PC-9 (cell line): ENCODE measurements at places on chromosomes 12 and 14. TPM values are rescaled to one million over a fixed set of nuclear protein-coding genes. Genes with fewer than 3 reads are reported as not detected.

The CMKLR1 gene
- not detected in 2 replicates for total RNA-seq

The SLC25A47 gene
- total RNA-seq, result not detected in 2 replicates

The CACNA1C gene
- not detected in 2 replicates for total RNA-seq

The PGF gene
- total RNA-seq, result 8.9 and 11.7 TPM in 2 replicates

The SIRT4 gene
- total RNA-seq, result 3.2 and 3.6 TPM in 2 replicates

The RNASE2 gene
- total RNA-seq, result not detected in 2 replicates

The MYH6 gene
- total RNA-seq, result not detected in 2 replicates

- H3K27me3 ChIP-seq, result 0 out of 2 replicates have a peak, but pooled peaks cover 6% of the 10 kb centered on the region
- H3K36me3 ChIP-seq, result no peaks in the 10 kb centered on the region
- no peak overlapping the region for H3K27ac ChIP-seq
- no peak overlapping the region for H3K4me3 ChIP-seq
These were observed 123.4 kb downstream of the KSR2 start for GRCh38 chr12:117845271-117845904.

DNA sequence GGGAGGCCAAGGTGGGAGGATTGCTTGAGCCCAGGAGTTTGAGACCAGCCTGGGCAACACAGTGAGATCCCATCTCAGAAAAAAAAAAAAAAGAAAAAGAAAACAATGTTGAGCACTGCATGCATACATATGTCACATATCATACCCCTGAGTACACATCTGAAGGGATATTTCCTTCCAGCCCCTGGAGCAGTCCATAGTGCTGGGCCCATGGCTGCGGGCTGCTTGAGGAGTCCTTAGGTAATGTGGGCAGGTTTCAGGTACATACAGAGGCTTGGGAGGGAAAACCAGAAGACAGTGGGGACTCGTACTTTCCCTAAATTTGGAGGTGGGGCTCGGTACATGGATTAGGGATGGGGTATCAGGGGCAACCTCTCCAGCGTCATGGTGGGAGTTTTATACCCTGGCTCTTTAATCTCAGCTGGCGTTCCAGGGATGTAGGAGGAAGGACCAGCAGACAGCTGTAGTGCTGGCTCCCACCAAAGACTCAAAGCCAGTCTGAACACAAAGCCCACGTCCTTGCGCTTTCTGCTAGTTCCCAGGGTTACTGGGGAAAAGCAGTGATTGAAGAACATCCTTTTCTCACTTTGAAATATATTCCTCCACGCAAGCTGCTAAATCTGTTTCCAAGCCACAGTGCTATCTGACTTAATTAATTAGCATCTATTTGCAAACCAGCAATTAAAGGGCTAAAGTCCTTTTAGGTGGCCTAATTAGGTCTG is 5.2 kb downstream of the OTUB2 start:
- no peaks in the 10 kb centered on the region for H3K27me3 ChIP-seq
- peaks cover 18% of the 10 kb centered on the region for H3K4me1 ChIP-seq
- H3K4me3 ChIP-seq, result no peak overlapping the region

DNA sequence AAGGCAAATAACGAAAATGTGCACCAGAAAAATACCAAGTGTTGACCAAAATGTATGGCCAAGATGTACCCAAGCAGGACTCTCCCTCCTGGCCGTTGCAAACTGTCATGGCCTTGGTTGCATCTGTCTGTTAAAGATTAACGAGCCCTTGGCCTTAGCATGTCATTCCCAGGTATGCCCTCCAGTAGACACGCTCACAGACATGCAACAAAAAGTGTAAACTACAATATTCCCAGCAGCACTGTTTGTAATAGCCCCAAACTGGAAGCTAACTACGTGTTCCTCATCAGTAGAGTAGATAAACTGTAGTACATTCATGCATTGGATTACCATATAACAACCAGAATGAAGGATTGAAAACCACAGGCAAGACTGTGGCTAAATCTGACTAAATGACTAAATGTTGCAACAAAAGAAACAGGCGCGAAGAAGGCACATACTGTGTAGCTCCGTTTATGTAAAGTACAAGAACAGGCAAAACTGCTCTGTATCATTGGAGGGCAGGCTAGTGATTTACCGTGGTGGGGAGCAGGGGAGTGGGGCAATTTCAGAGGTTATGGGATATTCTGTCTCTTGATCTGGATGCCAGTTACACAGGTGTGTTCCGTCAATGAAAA is 232.8 kb upstream of the DIO3 start:
- no peak overlapping the region for H3K4me3 ChIP-seq
- no peak overlapping the region for H3K27ac ChIP-seq
- H3K27me3 ChIP-seq, result no peaks in the 10 kb centered on the region

GRCh38 chr12:40325349-40325960 is 100.7 kb downstream of the LRRK2 start:
- peaks cover 5% of the 10 kb centered on the region; the same call in 1 of the 2 replicates for H3K4me1 ChIP-seq
- H3K4me3 ChIP-seq, result peak overlapping the region; percentile 57; the same call in 1 of the 2 replicates

DNA sequence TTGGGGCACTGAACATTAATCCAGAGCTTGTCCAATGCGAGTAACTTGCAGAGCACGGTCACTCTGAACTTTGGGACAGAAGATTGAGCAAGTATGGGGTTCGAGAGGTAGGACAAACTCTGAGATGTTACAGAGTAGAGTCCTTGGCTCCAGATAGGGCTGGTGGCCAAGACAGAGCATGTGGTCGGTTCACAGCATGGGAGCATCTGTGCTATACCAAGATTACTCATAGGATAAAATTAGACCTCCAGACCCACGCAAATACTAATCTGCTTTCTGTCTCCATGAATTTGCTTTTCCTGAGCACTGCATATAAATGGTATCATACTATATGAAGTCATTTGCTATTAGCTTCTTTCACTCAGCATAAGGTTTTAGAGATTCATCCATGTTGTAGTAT is 93.4 kb upstream of the TBX5 start:
- H3K36me3 ChIP-seq, result no peaks in the 10 kb centered on the region
- no peak overlapping the region for H3K27ac ChIP-seq
- no peak for DNase-seq
- H3K4me3 ChIP-seq, result no peak overlapping the region
- H3K4me1 ChIP-seq, result no peaks in the 10 kb centered on the region

DNA sequence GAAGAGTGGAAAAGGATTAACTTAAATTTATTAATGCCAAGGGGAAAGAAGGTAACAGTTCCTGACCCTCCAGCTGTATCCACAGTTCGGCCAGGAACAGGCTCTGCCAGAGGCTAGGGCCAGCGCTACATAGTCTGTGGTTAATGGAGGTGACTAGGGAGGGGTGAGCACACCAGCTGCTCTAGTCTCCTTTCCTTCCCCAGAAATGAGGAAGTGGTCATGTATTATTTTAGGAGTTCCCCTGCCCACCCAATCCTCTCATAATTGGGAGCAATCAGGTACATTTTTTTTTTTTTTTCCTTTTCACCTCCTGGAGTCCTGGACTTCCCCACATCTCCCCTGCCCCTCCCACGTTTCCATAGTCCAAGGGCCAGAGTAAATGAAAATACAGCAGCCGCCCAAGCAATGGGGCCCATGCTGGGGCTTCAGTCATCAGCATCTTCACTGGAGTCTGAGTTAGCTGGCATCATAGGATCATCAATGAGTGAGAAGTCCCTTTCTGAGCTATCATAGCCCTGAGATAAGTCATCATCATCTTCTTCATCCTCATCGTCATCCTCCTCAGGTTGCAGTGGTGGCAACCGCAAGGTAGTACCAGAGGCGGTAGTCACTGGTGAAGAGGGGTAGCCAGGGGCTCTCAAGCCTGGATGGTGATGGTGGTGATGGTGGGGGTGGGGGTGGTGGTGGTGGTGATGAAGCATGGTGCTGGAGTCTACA is 1.5 kb upstream of the SUPT16H start:
- DNase-seq, result no peak
- H3K4me3 ChIP-seq, result no peak overlapping the region
- 0 out of 2 replicates have a peak, but pooled peaks cover 4% of the 10 kb centered on the region for H3K36me3 ChIP-seq
- peaks cover 7% of the 10 kb centered on the region; the same call in 1 of the 2 replicates for H3K4me1 ChIP-seq
- H3K27me3 ChIP-seq, result no peaks in the 10 kb centered on the region
- H3K27ac ChIP-seq, result no peak overlapping the region

- no peaks in the 10 kb centered on the region for H3K36me3 ChIP-seq
- no peak overlapping the region for H3K27ac ChIP-seq
- peaks cover 34% of the 10 kb centered on the region for H3K27me3 ChIP-seq
- no peak overlapping the region for H3K4me3 ChIP-seq
These were observed 7.8 kb upstream of the PIP4K2C start for GRCh38 chr12:57583008-57583831.

GRCh38 chr12:54460317-54460923 is 13.0 kb downstream of the GTSF1 start:
- peaks cover 21% of the 10 kb centered on the region for H3K27me3 ChIP-seq
- no peak for DNase-seq
- H3K4me3 ChIP-seq, result no peak overlapping the region
- H3K36me3 ChIP-seq, result no peaks in the 10 kb centered on the region
- H3K4me1 ChIP-seq, result no peaks in the 10 kb centered on the region

DNA sequence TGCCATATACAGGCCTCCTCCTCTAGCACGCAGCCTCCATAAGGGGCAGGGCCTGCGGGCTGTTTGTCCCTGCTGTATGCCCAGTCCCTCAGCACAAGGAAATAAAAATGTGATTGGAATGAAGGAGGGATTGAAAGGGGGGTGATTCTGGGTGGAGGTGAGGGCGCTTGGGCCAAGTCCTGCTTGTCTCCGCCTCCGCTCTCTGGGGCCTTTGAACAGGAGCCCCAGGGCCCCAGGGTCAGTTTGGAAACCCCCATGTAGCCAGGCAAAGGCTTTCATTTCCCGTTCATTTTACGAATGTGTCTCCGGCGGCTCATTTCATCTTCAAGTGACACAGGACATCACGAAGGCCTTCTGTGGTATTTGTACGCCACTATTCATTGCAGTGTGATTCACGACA is 4.5 kb upstream of the CACNA2D4 start:
- peaks cover 90% of the 10 kb centered on the region for H3K27me3 ChIP-seq
- no peak overlapping the region for H3K4me3 ChIP-seq
- no peak overlapping the region for H3K27ac ChIP-seq
- no peaks in the 10 kb centered on the region for H3K36me3 ChIP-seq
- no peak for DNase-seq

- DNase-seq, result no peak
- peak overlapping the region; percentile 96; the same call in 1 of the 2 replicates for H3K4me3 ChIP-seq
- H3K27me3 ChIP-seq, result no peaks in the 10 kb centered on the region
- H3K4me1 ChIP-seq, result peaks cover 14% of the 10 kb centered on the region
- H3K27ac ChIP-seq, result no peak overlapping the region
- no peaks in the 10 kb centered on the region; the same call in 1 of the 2 replicates for H3K36me3 ChIP-seq
These were observed 584 bp upstream of the DDHD1 start for GRCh38 chr14:53153702-53154112.

DNA sequence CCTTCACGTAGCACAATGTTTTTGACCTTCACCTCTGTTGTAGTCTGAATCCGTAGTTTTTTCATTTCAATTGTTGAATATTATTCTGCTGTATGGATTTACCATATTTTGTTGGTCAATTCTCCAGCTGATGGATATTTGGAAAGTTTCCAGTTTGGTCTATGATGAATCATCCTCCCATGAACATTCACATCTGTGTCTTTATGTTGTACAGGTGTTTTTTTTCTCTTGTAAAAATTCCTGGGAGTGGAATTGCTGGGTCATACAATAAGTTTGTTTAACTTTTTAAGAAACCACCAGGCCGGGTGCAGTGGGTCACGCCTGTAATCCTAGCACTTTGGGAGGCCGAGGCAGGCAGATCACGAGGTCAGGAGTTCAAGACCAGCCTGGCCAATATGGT is 36.7 kb upstream of the GNG2 start:
- H3K36me3 ChIP-seq, result no peaks in the 10 kb centered on the region
- DNase-seq, result no peak
- H3K27me3 ChIP-seq, result no peaks in the 10 kb centered on the region
- H3K27ac ChIP-seq, result no peak overlapping the region

DNA sequence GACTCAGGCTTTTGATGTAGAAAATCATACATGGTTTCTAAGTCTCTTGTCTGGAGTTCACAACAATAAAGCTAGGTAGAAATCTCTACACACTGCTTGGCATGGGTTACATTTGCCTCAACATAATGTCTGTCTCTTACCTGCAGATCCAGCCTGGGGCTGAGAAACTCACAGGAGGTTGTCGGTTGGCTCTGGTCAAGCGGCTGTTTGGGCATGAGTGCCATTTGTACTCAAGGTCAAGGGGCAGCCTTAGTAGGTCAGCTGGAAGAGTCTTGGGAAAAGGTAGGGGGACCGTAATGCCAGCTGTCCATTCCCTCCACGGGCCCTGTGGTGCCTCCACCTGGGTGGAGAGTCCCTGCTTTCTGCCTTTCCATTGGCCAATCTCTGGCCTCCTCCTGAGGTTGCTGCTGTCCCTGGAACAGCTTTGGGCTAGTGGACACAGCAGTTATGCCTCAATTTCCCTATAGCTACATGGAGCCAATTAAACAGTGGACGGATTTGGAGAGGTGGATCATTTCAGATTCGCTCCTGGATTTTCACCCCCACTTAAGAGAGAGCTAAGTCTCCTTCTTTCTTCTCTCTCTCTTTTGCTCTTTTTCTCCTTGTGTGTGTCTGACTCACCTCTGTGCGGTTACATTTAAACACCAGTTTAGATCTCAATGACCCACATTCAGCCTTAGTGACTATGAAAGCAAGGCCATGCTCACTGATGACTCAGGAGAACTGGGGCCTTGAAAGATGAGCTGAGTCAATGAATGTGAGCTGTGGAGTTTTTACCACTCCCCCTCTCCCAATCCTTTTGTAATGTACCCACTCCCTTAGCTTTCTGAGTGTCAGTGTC is 132.8 kb upstream of the HIF1A start:
- peak overlapping the region; percentile 98 for H3K27ac ChIP-seq
- DNase-seq, result peak; percentile 78
- H3K27me3 ChIP-seq, result no peaks in the 10 kb centered on the region
- H3K4me1 ChIP-seq, result peaks cover 80% of the 10 kb centered on the region

- no peaks in the 10 kb centered on the region for H3K36me3 ChIP-seq
- H3K4me1 ChIP-seq, result no peaks in the 10 kb centered on the region
- no peak for DNase-seq
- no peak overlapping the region for H3K27ac ChIP-seq
- no peak overlapping the region for H3K4me3 ChIP-seq
These were observed 123.9 kb upstream of the FOXN3 start for GRCh38 chr14:89540830-89541470.
